ENCODE measurements at places on chromosomes 16 and 17.
A peak's percentile ranks its signal among the peaks of the same experiment; 100 is the strongest.

DNA sequence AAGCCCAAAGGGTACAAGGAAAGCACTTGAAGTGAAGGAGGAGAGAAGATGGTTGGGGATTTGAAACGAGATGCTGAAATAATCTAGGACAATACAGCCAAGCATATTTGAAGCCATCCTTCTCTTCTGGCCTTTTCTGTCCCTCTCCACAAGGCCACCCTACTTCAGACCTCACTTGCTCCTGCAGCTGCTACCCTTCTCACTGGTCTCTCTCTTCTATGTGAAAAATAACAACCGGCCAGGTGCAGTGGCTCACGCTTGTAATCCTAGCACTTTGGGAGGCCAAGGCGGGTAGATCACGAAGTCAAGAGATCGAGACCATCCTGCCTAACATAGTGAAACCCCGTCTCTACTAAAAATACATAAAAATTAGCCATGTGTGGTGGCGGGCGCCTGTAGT is 33.2 kb upstream of the HAPSTR1 start:
- no peak for DNase-seq

- no peak for DNase-seq
These were observed 67.9 kb downstream of the TNRC6C start for GRCh38 chr17:78026381-78026780.

- no peak for DNase-seq
These were observed 15.6 kb upstream of the FOXJ1 start for GRCh38 chr17:76156662-76156991.

GRCh38 chr17:32783602-32784001 is 93.3 kb downstream of the MYO1D start:
- no peak for DNase-seq

DNA sequence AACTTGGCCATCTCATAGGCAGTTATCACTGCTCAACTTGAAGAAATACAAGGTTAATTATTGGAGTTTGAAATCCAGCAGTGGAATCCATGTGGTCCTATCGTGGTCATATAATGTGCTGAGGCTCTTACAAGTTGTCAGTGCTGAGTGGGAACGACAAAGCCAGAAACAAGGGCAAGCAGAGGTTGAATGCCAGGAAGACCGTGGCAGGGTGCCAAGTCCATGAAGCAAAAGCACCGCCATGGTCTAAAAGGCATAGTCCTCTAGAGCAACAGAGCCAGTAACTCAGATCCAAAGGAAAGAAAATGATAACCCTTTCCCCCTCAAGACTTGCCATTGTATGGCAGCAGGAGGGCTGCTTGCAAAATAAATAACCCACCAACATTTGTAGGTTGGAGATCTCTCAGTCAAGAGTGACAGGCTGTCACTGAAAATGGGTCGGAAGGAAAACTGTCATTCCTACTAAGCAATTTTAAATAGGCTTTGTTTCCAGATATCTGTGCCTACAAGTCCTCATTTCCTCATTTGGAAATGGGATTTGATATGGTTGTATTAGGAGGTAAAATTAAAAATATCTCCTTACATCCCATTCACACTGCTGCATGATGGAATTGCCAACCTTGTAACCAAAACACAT is 36.4 kb upstream of the HSBP1 start:
- DNase-seq: no peak

DNA sequence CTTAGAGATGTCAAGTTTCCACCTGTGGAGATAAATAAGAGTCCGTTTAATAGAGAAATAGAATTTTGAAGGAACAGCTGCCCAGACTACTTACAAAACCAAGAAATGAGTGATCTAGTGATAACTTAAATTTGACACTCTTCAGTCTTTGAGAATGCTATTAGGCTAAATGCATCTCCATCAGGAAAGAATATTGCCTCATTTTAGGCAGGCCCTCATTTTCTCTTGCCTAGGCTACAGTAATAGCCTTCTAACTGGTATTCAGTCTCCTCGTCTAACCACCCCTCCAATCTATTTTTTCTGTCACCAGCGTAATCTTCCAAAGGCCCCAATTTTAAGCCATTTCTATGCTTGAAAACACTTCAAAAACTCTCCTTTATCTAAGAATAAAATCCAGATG is 537.8 kb upstream of the CA10 start:
- DNase-seq: no peak

DNA sequence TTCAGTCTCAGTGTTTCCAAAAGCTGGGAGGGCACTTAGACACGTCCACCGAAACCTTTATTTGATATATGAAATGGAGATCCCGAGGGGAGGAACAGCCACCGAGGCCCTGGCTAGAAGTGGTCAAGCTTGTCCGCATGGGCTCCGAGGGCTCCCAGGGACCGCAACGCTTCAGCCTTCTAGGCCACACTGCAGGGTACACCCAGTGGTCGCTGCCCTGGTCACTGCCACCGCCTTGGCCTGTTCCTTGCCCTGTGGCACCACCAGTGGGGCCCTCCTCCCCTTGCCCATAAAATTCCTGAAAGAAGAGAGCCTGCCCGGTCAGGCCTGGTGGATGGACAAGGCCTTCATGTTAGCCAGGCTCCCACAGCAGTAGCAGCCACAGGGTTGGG is 43.8 kb upstream of the SMPD3 start:
- DNase-seq: no peak

- no peak for DNase-seq
These were observed 39.4 kb downstream of the SLC47A1 start for GRCh38 chr17:19573075-19573474.

GRCh38 chr16:66382171-66382965 is 15.9 kb downstream of the CDH5 start:
- no peak for DNase-seq

DNA sequence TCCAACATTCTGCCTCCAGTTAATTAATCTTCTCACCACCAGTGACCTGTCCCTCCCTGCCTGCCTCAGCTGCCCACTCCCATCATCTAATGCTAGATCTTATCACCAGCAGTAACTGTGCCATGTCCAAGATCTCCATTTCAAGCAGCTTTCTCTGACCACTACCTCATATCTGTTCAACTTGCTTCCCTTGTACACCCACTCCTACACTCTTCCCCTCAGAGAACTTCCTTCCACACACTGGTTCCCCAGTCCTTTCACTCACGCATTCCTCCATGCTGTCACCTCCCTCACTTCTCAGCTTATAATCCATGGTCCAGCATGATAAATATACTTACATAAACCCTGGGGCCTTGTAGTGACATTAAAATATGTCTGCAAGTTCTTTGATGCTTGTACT is 31.8 kb upstream of the DYNLL2 start:
- DNase-seq: no peak

- no peak for DNase-seq
These were observed 5.9 kb downstream of the CLEC19A start for GRCh38 chr16:19291475-19291874.

- peak; percentile 65 for DNase-seq
These were observed at the start of gene ATP1B2 for GRCh38 chr17:7650509-7651096. Gene ATP1B2 (plus strand): TSS chr17:7650926. CDS start chr17:7651519, 593 bp downstream.

GRCh38 chr16:84803146-84803545 is 16.6 kb upstream of the CRISPLD2 start:
- DNase-seq: no peak

DNA sequence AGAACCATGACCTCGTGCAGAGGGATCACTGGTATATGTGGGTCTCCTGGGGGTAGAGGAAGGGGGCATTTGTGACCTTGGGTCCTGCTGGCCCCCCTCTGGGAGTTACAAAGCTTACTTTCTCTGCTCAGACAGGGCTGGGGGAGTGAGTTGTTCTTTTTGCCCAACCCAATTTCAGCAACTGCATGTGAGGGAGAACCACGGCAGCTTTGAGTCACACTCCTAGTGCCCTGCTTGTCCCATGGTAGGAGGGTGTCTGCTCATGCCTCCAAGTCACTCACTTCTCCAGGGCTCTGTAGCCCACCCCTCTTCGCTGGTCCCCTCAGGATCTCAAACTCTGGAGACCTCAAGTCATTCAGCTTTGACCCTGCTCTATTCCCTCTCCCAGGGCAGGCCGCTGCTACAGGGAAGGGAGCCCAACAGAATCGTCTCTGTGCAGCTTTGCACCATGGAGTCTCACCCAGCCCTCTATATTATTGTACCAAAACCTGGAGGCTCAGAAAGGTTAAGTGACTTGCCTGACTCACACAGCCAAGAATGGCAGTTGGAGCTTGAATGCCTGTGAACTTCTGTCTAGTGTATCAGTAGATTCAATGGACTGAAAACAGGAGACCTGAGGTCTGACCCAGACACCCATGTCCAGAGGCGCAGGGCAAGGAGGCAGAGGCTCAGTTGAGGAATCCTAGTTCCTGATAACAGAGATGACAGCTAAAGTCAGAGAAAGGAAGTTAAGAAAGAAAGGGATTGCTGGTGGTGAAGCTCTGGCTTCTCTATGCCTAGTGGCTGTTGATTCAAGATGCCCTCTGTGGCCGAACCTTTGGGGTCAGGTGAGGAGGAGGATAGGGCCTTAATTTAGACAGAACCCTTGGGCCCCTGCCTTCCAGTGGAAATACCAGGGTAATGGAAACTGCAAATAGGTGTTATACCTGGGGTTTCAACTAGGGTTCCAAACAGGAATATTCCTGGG is 14.6 kb upstream of the ETV4 start:
- no peak for DNase-seq

DNA sequence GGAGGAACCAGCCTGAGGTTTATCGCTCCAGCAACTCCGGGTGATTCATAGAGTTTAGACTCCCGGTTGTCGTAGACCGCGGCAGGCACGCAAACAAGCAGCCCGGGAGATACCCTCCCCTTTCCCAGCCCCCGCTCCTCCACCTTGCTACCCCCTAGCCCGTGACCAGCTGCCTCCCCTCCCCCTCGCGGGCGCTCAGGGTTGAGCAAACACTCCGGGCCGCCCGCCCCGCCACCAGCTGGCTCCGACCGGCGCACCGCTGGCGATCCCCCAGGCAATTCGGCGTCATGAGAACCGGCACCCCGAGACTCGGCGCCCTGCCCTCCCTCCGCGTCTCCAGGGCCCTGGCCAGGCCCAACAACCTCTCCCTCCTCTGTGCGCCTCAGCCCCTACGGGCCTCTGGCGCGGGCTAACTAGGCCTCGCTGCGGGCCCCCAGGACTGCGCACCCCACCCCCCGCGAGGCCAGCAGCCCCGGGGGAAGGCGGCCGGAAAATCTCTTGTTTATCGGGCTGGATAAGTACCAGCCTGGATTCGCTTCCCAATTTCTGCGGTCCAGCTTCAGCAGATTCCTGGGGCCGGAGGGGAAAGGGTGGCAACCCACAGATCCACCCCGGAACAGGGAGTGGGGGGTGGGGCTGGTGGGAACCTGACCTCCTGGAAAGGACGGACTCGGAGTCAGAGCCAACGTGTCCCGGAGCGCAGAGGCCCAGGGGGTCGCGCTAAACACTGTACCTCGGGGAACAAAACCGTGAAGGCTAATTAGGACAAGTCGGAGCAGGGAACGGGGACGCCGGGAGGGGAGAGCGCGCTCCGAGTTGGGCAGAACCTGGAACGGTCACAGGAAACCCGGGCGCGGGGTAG is 951 bp upstream of the GPRC5C start:
- DNase-seq: no peak

DNA sequence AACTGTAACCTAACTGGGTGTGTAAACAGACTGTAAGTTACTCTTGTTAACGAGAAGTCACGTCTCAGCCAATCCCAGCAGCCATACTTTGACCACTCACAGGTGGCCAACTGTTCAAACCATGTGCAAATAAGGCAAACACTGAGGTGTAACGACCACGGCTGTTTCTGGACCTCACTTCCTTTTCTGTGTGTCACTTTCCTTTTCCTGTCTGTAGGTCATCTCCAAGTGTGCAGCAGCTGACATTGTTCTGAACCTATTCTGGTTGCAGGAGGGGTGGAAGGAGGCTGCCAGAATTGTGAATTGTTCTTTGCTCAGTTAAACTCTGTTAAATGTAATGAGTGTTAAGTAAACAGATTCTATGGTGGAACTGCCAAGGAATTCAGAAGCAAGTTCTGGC is 627.4 kb downstream of the KCNJ2 start:
- DNase-seq: no peak

DNA sequence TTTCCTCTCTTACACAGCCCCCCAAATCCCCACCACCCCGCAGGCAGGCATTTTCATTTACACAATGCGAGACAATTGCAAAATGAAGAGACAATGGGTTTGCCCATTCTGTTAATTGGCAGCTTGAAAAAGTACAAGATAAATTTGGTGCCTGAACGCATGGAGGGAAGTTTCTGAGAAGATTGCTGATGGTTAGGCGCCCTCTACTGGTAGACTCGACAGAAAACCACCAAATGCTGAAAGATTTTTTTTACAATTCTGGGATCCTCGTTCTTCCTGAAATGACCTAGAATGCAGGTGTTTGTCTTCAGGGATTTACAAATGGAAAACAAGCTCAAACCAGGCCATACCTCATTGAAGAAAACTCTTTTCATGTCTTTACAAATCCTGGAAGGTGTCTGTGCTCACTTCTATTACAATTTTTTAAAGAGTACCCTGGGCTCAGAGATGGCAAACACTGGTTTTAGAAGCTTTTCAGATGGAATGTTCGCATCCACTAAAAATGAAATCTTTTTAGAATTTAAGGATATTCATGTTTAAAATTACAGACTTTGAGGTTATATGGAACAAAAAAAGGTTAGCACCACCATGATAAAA is 338.5 kb downstream of the PMP22 start:
- DNase-seq: peak; percentile 19

DNA sequence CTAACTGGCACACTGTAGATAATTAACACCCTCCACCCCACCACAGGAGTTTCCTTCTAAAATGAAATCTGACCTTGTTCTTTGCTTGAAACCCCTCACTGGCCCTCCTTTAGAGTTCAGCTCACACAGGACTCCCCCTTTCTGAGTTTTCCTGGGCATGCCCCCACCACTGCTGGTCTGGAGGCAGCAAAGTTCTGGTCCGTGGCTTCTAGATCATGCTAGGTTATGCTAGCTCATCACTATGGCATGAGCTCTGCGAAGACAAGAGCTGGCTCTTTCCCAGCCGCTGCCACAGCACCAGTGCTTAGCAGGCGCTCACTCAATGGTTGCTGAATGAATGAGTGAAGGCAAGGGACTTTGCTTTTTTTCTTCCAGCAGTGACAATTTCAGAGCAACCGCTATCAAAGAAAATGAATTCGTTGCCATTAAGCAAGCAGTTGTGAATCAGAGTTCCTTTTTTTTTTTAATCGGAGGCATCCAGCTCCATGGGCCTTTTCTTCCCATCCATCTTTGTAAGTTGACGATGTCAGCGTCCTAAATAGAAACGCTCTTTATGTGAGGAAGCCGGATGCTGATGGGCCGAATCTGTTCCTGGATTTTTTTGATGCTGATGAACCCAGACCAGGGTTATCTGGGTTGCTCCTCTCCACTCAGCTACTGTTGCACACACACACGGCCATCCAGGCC is 80.8 kb upstream of the NOL11 start:
- DNase-seq: no peak

- no peak for DNase-seq
These were observed 7.8 kb downstream of the RARA start for GRCh38 chr17:40316571-40317344.

- no peak for DNase-seq
These were observed 10.2 kb downstream of the IL4R start for GRCh38 chr16:27323781-27324561.

GRCh38 chr17:38558728-38559050 is 47.1 kb downstream of the SRCIN1 start:
- DNase-seq: no peak

DNA sequence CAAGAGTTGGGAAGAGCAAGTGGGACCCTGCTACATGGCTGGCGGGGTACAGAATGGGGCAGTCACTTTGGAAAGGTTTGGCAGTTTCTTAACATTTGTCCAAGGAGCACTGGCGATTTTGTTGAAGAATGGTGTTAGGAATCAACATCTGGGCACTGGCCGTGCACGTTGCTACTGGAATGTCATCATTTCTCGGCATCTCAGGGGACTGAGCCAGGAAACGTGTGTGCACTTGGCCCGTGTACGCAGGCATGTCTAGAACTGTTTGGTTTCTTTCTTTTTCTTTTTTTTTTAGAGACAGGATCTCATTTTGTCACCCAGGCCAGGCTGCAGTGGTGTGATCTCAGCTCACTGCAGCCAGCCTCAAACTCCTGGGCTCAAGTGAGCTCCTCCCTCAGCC is 17.3 kb upstream of the FOXK2 start:
- no peak for DNase-seq
